GM23338 (cell line): ENCODE measurements at places on chromosomes 3 and 15.

DNA sequence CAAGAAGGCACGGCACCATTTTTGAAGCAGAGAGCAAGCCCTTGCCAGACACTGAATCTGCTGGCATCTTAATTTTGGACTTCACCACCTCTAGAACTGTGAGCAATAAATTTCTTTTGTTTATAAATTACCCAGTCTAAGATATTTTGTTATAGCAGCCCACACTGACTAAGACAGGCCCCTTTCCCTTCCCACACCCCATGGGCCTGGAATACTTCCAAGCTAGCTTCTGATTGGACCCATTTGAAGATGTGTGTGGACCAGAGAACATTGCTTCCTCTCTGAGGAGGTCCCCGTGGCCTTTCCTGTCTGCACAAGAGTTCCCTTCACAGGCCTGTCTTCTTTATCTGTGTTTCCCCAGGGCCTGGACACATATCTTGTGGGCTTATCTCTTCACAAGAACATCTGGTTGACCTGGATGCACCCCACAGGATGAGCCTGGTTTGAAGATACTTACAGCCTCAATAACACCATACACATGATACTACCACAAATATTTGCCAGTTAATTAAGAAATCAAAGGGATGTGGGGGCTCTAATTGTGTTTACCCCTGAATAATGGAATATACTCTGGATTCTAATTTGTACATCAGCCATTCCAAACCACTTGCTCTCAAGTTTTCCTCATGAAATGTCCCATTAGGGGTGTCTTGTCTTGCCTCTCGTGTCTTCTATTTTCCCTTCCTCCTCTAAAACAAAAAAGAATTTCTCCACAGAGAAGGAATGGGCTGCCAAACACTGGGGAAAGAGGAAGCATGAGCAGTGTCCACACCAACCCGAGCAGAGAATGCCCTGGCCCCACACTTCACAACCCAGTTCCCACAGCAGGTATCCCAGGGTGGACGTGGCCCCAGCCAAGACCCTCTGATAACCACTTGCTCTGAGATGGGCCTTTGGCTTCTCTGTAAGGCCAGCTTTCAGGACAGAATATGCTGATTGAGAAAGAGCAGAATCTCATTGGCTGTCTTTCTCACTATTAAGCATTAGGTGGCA is 42.5 kb downstream of the GLB1 start:
- DNase-seq = no peak

DNA sequence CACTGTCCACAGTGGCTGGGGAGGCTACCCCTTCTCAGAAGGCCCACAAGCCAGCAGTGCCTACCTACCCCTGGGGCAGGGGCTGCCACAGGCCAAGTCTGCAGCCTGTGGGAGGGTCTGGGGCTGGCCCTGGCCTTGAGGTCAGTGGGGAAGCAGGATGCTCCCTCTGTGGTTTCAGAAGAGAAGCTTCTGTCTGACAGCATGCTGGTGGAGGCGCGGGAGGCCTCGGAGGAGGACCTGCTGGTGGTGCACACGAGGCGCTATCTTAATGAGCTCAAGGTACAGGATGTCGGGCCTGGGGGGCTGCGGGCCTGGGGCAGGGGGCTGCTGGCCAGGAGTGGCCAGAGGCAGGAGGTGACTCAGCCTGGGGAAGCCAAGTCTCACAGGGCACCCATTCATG is 3.2 kb downstream of the HDAC11 start:
- DNase-seq = no peak

GRCh38 chr3:95352471-95352870 is 1289.6 kb downstream of the NSUN3 start:
- DNase-seq = no peak

DNA sequence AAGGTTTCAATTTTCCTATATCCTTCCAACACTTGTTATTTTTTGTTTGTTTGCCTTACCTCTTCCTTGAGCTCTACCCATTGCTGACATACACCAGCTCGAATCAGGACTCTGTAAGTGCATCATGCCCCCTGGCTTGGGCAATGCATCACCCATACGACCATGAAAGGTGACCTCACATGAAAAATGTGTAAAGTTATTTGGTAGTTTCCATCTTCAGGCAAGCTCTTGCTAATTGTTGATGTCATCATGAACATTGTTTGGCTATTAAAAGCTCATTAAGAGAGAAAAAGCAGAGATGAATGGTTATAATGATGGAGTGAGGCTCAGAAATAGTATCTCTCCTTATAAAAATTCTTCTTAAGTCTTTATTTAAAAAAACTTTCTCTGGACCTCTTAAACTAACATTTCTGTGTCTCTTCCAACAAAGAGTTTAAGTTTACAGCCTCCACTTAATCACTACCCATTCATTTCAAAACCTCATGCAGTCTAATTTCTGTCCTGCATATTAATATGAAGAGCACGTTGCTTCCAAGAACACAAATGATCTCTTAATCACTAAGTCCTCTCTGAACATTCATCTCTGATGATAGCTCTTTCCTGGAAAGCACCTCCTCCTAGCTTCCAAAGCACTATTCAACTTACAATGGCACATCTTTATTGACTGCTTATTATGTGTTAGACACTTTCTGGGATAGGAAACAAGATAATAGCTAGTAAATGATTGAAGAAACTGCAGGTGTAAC is 236.3 kb downstream of the NFKBIZ start:
- no peak for DNase-seq

DNA sequence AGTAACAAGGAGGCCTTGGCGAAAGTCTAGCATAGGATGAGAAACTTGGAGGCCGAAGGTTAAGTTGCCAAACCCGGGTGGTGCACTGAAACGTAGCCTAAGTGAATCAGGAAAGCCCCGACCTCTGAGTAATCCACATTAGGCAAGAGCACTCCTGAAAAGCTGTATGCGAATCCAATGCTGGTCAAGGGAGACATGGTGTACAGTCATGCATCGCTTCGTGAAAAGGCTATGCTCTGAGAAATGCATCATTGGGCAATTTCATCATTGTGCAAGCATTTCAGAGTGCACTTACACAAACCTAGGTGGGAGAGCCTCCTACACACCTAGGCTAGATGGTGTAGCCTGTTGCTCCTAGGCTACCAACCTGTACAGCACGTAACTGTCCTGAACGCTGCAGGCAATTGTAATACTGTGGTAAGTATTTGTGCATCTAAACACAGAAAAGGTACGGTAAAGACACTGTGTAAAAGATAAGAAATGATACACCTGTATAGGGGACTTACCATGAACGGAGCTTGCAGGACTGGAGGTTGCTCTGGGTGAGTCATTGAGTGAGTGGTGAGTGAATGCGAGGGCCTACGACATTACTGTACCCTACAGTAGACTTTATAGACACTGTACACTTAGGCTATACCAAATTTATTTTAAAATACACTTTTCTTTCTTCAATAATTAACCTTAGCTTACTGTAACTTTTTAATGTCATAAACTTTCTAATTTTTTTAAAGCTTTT is 222.5 kb downstream of the SHQ1 start:
- no peak for DNase-seq

DNA sequence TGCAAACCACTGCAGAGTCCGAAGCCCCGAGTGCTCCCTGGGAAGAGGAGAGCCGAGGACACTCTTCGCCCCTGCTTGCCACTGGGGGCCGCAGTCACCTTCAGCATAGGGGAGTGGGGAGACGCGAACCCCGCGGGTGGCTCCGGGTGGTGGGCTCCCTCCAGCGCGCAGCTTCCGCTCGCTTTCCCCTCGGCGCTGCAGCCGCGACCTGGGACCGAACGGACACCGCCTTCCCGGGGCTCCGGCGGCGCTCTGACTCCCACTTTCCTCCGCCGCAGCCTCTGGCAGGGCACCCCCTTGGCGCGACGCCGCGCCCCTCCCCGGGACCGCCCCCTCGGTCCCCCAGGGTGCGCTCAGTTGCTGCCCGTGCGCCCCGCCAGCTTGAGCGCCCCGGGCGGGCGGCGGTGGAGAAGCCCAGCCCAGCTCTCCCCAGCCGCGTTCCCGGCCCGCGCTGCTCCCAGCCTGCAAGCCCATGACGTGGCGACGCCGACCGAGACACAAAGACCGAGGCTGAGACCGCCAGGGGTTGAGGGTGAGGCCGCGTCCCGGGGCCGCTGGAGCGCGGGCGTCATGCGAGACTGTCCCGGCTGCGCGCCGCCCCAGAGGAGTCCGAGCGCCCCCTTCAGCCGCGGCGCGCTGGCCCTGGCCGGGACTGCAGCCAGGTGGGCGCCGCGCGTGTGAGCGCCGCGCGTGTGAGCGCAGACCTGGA is at the start of gene MINAR1:
TSS of gene MINAR1 (plus strand) at position 701 of the 709 bp plus-strand sequence. CDS start 23,812 bp downstream, outside the sequence.
- peak; percentile 72 for DNase-seq

- no peak for DNase-seq
Measured at GRCh38 chr15:65095747-65096104, 19.2 kb downstream of the KBTBD13 start.

GRCh38 chr3:126414961-126415660 is 20.4 kb downstream of the CFAP100 start:
- no peak for DNase-seq
